T-helper 22 cell (primary cell): ENCODE measurements at places on chromosomes 1 and 21.
A peak's percentile ranks its signal among the peaks of the same experiment; 100 is the strongest.

DNA sequence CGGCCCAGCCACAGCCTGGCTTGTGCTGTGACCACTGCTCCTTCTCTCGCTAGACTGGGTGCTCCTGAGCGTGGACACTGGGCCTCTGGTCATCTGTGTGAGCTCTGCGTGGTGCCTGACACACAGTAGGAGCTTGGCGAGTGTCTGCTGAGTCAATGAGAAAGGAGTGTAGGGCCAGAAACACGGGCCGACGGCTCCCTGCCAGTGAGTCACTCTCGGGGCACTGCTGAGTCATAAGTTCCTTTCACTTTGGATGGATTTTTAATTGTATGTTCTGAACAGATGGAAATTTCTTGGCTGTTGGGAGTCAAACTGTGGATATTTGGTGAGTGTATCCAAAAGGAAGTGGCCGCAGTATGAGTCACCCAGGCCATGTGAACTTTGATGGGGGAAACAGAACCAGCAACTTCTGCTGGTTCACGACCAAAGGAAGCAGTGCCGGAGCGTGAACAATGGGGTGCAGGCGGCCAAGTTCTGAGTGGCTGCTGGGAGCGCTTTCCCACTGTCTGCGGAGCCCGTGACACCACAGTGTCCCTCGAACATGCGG is 41.0 kb upstream of the COL18A1 start:
- no peak for DNase-seq

DNA sequence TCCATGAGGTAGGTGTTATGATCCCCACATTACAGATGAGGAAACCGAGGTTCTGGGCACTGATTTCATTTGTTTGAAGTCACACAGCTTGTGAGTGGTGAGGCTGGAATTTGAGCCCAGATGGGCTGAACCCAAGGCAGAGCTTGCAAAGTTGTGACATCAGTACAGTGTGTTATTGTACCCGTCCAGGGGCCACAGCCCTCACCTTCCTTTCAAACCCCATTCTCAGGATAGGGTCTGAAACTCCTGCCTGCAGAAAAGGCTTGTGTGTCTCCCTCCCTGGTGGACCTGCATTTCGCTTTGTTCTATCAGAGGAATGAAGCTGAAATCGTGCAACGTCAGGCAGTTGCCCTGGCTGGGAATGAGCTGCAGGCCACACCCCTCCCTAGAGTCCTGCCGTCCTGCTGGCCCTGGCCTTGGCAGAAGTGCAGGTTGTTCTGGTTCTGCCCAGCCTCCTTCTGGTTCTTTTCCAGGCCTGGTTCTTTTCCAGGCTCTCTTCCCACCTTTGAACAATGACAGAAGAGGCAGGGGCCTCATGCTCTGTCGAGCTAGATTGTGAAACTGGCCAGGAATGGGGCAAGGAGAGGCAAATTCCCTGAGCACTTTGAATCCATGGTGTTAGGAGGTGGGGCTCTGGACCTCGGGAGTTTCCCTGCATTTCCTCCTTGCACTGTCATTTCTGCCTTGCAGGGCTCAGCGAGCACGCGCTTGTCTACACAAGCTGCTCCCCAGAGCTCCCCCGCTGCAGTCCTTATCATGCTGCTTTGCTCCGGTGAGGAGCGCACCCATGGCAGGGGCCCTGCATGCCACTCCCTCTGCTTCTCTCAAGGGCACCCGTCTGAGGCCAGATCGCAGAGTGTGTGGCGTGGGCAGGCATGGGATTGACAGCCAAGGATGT is 8.2 kb upstream of the MYOM3 start:
- DNase-seq = no peak

DNA sequence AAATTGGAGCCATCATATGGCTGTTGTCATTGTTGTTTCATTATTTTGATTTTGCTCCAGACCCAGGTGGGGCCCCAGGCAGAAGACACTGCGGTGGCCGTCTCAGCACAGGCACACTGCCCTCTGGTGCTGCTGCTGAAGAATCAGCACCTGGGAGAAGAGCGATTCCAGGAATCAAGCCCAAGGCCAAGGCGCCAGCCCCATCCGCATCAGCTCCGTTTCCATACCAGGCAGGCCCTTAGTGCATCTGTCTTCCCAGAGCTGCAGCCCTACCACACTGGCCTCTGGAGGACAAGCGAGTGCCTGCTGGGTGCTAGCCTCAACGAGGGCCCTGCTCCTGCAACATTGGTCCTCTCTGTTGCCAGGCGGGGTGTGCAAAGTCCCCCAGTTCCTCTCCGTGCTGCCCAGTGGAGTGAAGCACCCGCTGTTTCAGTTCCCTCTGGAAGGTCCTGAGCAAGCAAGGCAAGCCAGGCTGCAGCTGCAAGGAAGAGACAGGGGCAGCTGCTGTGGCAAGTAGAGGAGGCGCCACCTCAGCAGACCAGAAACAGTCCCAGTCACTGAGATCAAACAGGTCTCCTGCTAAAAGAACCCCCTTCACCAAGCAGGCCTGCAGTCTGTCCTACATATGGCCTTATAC is 5.2 kb downstream of the GRIK3 start:
- DNase-seq = no peak

DNA sequence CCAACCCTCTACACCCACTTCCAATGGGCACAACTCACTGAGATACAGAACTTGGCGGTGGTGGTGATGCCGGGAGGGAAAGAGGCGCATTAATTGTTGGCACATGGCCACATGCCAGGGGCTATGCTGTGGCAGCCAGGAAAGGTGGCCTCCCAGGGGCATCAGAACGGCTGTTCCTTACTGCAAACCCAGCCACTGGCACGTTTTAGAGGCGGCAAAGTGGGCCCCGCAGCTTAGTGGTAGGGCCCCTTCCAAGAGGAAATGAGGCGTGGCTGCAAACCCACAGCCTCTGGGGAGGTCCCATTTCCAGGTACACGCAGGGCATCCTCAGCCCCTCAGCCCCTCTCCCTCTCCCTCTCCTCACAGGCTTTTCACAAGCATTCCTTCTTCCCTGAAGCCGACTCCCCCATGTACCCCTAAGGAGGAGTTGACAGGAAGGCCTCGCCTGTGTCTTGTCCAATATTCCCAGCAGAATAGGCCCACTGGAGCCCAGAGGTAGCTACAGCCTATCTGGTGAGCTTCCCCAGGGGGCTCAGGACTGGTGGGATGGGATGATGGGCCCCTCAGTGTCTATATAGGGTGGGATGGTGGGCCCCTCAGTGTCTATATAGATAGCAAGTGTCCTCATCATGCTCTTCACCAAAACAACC is 166.2 kb downstream of the CLIC6 start:
- no peak for DNase-seq

DNA sequence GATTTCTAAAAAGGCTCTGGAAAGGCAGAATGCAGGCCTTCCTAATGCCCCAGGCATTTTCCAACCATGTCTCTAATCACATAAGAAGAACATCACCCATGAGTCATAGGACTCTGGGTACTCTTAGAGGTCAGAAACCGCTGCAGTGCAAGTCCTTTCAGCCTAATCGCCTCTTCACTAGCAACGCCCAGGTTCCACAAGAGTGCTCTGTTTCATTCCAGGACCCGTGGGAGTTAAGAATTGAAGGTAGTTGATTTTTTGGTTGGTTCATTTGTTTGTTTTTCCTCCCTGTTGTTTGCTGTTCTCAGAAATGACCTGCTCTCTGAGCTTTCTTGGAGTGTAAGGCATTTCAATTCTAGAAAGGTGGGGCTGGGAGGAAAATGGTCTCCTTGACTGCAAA is 123.2 kb downstream of the NR5A2 start:
- DNase-seq = no peak

GRCh38 chr21:41219498-41220207 is 51.7 kb downstream of the BACE2 start:
- no peak for DNase-seq

- DNase-seq = no peak
Observed at GRCh38 chr1:53896635-53897229, 2.7 kb downstream of the DIO1 start.

DNA sequence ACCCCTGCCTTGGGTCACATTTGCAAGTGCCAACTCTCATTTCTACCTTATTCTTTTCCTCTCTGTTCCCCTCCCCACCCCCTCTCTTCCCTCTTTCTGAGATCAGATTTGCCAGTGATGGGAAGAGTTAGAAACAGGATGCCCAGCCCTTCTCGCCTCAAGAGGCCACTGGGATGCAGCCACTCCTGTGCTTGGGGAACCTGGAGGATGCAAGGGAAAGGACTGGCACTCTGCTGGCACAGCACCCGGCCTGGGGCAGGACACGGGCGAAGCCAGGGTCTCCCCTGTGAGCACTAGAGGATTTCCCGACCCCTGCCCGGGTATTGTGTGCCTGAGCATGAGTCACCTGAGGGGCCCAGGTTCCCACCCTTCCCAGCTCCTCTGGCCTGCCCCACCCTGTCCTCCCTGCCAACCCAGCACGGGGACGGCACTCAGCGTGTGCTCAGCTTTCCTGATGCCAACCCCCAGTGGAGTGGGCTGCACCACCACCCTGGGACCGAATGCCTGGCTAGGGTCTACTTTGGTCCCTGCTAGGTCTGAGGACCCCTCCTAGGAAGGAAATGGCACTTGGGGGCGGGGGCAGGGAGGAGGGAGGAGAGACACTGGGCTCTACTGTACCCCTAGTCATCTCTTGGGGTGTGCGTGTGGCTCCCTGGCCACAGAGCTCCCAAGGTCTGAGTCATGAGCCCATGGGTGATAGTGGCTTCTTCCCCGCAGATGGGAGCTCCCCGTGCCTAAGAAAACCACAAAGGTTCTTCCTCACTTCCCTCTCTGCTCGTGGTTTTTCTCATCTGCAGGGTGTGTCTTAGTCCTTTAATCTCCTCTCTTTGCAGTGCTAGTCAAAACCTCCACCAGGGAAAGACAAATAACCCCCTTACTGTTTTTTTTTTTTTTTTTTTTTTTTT is 12.4 kb downstream of the LMNA start:
- DNase-seq = peak; percentile 90

GRCh38 chr21:42500736-42501135 is 4.7 kb upstream of the RSPH1 start:
- no peak for DNase-seq

DNA sequence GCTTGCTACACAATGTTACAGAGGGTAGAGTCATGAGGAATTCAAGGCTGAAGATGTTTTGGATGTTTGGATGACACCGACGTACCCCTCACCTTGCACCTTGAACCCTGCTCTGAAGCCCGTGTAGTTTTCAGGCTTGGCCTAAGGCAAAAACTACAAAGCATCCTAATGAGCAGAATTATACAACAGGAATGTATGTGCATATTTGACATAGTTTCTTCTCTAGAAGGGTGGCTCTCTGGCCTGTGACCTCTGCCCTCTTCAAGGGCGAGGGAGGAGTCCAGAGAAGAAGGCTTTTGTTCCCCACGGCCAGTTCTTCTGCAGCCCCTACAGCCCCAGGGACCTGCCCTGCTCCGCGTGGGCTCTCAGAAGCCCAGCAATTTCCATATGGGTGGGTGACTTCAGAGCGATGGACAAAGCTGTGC is 43.3 kb downstream of the L1TD1 start:
- no peak for DNase-seq
